ENCODE measurements at places on chromosomes 16 and 17. TPM values are rescaled to one million over a fixed set of nuclear protein-coding genes. Genes with fewer than 3 reads are reported as not detected.

Gene CES5A
- not detected for total RNA-seq

Gene IKZF3
- 0.04 TPM for total RNA-seq

Gene UBE2O
- 27.4 TPM for total RNA-seq

Gene MGAT5B
- 13.9 TPM for total RNA-seq

Gene GPRC5B
- 70.2 TPM for total RNA-seq

Gene CCL7
- total RNA-seq: not detected

Gene MILR1
- total RNA-seq: 25.6 TPM

Gene CA4
- total RNA-seq: not detected

Gene APOH
- not detected for total RNA-seq

Gene MYLK3
- 0.68 TPM for total RNA-seq

Measured in PC-9 (cell line).